ENCODE measurements at places on chromosomes 2 and 18.

- DNase-seq: no peak
These were observed 19.3 kb upstream of the ODC1 start for GRCh38 chr2:10467401-10467800.

GRCh38 chr2:30990671-30991070 is 147.6 kb downstream of the GALNT14 start:
- no peak for DNase-seq

DNA sequence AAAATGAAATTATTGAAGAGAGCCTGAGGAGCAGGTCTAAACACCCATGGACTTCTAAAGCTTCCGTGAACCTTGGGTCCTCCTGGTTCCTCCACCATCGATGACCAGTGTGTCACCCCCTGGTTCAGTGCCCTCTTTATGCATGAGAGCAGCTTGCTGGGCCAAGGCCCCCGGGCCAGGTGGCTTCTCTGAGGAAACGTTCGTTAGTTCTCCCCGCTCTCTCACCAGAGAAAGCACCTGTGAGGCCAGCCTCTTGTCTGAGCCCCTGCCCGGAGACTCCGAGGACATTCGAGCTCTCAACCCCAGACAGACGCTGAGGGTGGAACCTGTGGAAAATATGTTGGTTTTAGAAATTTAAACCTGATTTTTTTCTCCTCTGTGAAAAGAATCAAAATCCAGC is 92.4 kb downstream of the GLI2 start:
- DNase-seq: no peak

DNA sequence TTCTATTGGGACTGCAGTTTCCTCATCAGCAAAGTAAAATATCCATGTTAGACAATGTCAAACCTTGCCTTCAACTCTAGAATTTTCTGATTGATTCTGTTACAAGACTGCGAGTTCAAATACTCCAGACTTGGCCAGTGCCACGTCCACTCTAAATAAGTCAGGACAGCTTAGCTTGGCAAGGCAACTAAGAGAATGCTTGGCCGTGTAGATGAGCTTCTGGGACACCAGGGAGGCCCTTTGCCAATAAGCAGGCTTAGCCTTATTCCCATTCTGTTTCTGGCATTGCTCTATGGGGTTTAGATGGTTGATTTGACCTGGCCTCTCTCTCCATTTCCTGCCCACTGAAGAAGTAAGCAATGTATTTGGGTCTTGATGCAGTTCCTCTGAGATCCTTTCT is 218.1 kb upstream of the SIX2 start:
- no peak for DNase-seq

DNA sequence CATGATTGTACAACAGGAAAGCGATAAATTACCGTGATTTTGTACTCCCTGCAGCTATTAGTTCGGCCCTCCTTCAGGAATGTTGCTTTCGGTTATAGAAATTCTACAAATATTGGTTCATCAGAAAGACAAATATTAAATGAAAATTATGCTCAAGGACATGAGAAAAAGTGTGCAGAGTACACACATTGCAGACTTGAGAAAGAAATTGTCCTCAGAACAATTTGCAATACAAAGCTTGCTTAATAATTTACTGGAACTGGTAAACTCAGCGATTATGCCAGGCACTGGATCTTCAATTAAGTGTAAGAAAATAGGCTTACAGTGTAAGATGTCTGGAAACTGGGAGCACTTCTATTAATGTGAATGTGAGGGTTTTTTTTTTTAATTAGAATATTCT is 45.9 kb downstream of the ABCG8 start:
- DNase-seq: no peak

GRCh38 chr2:85804583-85804982 is 50.8 kb downstream of the ATOH8 start:
- DNase-seq: no peak

DNA sequence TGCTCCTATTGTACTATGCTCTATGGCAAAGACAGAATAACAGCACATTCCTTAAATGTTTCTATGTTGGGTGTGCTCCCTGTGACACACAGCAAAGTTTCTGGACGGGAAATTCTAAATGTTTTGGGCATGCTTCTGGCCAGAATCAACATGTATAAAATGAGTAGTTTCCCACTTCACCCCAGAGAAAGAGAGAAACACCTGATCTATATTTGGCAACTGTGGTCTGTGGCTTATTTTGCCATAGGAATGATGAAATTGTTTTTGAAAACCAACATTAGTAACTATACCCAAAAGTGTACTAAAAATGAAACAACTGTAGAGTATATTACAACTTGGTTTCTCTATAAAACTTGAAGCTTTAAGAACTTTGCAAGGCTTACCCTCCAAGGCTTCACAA is 89.1 kb downstream of the RAD51AP2 start:
- no peak for DNase-seq

DNA sequence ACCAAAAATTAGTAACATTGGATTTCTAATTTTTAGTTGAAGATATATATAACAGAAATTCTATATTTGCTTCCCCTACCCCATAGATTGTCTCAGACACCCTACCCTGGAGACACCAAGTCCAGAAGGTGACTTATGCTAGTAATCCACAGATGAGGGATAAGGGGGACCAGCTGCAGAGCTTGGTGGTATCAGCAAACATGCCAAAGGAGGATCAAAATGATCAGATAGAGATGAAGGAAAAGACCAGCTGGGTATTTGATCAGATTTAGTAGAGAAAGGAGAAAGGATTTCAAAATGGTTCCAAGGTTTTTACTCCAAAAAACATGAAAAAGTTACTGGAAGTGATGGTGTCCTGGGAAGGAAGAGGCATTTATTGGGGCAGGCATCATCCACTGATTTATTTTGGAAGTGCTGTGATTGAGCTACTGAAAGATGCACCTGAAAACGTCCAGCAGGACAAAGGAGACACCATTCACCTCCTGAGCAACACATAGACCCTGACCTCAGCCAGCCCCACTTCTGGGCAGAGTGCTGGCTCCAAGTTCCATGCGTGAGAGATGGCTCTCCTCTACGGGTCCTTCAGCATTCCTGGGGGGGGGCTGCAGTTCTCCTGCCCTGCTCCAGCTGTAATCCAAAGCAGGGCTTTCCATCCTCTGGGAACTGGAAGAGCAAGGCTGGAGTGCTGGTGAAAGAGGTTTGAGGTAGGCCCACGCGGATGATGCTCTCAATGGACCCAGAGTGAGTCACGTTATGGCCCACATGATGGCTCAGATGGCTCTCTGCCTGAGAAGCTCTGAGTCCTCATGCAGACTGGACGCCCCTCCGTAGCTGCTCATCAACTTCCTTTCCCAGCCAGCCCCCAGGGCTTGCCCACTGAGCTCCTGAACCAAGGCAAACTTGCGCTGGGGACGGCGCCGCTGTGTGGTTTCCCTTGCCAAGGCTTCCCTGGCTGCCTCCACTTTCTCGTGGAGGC is 3.7 kb upstream of the LRRFIP1 start:
- DNase-seq: no peak

DNA sequence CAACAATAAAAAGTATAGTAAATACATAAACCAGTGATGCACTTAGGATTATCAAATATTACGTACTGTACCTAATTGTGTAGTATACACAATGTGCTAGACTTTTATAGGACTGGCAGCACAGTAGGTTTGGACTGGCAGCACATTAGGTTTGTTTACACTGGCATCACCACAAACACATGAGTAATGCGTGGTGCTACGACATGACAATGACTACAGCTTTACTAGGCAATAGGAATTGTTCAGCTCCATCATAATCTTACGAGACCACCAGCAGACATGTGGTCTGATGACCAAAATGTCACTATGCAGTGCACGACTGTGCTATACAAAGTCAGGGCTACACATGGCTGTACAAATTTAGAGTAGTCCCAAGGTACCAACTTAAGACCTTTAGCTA is 2.3 kb downstream of the MBOAT2 start:
- no peak for DNase-seq

DNA sequence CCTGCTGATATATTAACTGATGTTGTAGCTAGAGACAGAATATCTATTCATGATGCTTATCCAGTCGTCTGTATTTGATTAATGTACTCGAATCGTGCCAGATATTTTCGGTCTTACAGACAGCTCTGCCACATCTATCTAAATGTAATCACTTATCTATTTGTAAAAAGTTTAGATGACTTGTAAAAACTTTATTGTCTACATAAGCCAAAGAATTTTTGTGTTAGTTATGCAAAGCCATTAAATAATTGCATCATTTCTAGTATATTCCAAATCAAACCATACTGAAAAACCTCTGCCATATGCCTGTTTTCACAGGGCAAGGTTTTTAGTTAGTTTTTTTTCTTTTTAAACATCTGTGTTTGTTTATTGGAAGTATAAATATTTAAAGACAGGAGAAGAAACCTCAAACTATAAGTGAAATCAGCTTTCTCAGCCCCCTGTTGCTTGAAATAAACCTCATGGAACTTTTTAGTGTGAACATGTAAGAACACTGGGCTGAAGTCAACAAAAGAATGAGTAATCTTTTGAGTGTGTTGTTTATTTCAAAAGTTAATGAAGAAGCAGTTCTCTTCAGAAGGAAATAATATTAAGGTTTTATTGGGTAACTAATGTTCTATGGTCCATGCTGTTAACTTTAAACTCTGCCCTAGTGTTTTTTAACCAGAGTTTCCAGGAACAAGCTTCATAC is 657.6 kb upstream of the SYT4 start:
- no peak for DNase-seq

- DNase-seq: no peak
These were observed 187.1 kb upstream of the HAAO start for GRCh38 chr2:42979416-42979869.

- no peak for DNase-seq
These were observed 156.3 kb upstream of the SLC1A4 start for GRCh38 chr2:64832936-64833335.
